ENCODE measurements at places on chromosomes 7 and 10.

DNA sequence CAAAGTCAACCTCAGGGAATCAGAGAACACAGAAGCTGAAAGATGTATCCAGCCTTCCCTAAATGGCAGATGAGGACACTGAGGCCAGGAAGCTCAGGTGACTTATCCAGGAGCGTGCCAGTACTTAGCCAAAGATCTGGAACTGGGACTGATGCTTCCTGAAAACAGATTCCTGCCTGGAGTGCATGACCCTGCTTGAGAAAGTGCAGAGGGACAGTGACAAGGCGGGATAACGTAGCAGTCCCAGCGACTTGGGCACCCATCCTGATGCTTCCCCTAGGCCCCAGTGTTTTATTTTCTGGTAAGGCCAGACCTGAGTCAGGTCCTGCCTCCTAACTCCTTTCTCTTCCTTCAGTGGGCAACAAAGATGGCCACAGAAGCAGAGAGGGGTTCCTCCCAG lies 48.6 kb downstream of the KIAA1217 start:
- DNase-seq, result no peak

DNA sequence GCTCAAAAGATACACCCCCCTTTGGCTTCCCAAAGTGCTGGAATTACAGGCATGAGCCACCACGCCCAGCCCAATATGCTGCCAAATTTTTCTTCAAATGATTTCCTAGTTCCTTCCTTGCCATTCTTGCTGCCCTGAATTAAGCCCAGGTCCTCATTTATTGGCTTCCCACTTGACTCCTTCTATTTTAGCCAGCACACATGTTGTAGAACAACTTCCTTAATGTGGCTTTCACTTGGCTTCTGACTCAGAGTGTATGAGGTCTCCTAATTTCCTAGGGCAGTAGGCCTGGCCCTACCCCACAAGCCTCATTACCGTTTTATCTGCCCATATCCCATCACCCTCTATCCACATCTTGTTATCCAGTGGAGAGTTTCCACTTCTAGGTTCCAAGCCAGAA lies 21.8 kb upstream of the HIPK2 start:
- DNase-seq, result no peak

DNA sequence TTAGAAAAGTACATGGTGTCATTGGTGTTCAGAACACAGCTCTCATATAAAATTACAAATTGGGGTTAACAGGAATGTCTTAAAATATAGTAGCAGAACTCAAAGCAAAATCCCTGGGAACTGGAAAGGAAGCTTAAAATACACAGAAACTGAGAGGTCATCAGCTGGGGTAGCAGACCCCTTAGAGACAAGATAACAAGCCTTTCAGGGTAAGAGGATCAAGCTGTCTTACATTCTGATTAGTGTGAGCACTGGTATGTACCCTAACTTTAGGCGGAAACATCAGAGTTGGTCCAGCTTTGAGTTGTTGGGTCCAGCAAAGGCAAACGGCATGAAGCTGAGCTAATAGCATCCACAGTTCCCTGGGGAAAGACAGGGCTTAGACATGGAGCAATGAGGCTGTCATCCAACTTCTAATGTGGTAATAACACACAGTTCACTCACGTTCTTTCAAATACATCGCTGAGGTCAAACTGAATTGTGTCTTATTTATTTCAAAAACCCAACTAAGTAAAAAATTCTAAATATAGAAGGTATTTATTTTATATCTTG lies 32.6 kb downstream of the ARHGAP21 start:
- no peak for DNase-seq

- DNase-seq, result no peak
Observed at GRCh38 chr7:27585781-27586447, 76.8 kb downstream of the HIBADH start.
